ENCODE measurements at places on chromosomes 13 and 19.
A peak's percentile ranks its signal among the peaks of the same experiment; 100 is the strongest.

GRCh38 chr13:49444524-49445395 lies 686 bp downstream of the SETDB2 start:
- no peak for DNase-seq

DNA sequence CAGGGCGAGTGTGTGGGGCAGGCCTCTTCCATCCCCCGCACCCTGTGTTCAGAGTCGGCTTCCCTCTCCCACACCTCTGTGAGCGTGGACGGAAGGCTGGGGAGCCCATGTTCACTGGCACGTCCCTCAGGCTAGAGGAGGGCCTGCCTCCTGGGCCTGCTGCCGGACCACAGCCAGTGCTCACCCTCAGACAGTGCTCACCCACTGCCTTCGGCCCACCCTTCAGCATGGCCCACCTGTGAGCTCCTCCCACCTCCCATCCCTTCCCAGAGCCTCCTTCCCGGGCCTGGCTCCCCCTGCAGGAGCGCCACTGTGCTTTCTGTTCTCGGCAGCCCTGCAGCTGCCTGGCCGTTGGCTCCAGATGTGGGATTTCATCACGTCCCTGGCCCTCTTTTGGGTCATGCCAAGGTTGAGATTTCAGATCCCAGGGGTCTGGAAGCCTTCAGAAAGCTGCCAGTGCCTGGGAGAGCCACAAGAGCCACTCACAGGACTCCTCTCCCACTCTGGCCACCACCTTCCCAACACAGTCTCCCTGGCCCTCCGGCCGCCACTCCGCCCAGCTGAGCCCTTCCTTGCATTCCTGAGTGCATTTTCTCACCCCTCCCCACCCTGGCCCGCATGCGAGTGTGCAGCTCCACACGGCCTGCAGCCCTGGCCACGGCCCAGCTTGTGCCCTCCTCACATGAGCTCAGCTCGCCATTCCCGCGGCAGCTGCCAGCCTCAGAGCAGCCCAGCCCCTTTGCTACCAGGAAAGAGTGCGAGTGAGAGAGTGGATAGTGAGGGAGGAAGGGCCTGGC lies 25.3 kb downstream of the CAPN12 start:
- no peak for DNase-seq

- no peak for DNase-seq
Measured at GRCh38 chr19:2201473-2202148, 34.5 kb downstream of the PLEKHJ1 start.

GRCh38 chr13:113669231-113669754 lies 2.3 kb downstream of the GRK1 start:
- DNase-seq, result no peak

GRCh38 chr13:22369090-22369489 lies 698.2 kb downstream of the FGF9 start:
- no peak for DNase-seq

GRCh38 chr19:49654581-49654980 lies 11.1 kb downstream of the IRF3 start:
- DNase-seq, result no peak

GRCh38 chr19:33379151-33379829 lies 5.8 kb downstream of the CEBPG start:
- DNase-seq, result no peak

DNA sequence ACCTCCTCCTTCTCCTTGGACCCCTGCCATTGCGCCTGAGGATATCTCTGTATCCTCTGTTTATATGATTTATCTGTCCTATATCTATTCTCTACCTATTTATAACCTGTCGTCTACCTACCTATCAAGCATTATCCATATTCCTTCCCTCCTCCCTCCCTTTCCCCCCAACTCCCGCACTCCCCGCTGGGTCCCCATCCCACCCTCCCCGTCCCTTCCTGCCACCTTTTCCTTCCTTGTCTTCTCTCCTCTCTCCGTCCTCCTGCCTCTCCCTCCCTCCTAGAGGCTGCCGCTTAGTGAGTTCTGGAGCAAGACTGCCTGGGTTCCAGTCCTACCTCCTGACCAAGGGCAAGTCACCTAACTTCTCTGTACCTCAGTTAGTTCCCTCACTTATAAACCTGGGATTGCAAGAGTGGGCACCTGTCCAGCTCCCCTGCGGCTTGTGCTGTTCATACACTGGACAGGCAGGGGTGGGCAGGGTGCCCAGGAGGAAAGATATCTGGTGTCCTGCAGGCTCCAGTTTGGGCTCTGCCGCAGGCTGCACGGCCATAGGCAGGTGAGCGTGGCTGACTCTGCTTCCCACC lies 16.1 kb downstream of the TTYH1 start:
- no peak for DNase-seq

- no peak for DNase-seq
Measured at GRCh38 chr13:65414187-65414586, 1815.9 kb downstream of the PCDH9 start.

DNA sequence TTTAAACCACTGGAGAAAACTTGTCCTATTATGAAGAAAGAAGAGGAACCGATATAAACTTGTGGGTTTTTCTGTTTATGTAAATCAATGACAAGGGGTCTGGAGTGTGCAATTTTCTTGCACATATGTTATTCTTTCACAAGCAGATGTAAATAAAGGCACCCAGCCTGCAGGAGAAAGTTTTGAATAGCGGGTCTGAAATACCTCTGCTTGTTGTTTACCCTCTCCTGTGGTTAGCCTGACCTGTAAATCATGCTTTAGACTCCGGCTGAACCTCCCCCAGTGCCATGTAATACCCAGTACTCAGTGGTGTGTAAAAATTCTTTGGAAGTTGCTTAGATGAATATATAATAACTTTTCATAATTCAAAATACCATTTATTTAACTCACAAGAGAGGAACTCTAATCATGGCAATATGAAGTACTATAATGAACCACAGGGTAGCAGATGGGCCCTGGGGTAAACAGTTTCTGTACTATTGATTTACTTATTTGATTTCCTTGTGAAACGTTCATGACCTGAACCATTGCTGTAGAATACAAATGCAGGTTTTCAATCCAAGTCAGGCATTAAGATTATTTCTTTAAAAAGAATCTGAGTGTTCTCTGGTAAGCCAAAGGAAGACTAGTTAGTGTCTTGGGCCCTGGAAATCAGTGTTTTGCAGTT lies 245.1 kb downstream of the LMO7 start:
- DNase-seq, result no peak

DNA sequence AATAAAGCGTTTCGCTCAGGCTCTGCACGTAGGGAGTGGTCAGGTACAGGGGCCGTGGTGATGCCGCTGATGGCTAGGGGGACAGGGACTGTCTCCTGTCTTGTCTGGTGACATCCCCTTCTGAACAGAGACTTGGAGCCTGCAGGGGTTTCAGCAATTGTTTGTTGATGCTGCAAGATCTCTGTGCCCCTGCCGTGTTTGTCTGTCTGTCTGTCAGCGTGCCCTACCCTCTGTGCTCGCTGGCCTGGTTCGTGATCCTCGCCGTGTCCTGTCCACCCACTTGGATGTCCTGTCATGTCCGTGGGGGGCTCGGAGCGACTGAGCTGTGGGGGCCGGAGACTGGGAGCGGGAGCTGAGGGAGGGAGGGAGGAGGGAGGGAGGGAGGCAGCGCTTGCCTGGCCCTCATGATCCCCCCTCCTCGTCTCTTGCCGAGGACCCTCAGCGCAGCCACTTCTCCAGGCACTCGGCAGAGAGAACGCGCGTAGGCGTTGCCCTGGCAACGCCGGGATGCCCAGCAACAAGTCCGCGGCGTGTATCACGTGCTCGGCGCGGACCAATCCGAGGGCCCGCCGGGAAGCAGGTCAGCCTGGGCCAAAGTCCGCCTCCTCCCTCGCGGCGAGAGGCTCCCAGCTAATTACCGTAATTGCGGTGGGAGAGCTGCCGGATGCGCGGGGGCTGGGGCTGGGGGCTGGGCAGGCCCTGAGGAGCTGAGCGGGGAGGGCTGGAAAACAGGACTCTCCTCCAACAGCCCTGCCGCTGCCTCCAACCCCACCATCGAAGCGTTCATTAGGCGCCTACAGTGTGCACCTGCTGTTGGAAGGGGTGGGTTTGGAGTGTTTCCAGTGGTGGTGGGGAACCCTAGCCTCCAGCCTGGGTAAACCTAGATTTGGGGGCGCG lies 31.9 kb upstream of the FEM1A start:
- peak; percentile 21 for DNase-seq

DNA sequence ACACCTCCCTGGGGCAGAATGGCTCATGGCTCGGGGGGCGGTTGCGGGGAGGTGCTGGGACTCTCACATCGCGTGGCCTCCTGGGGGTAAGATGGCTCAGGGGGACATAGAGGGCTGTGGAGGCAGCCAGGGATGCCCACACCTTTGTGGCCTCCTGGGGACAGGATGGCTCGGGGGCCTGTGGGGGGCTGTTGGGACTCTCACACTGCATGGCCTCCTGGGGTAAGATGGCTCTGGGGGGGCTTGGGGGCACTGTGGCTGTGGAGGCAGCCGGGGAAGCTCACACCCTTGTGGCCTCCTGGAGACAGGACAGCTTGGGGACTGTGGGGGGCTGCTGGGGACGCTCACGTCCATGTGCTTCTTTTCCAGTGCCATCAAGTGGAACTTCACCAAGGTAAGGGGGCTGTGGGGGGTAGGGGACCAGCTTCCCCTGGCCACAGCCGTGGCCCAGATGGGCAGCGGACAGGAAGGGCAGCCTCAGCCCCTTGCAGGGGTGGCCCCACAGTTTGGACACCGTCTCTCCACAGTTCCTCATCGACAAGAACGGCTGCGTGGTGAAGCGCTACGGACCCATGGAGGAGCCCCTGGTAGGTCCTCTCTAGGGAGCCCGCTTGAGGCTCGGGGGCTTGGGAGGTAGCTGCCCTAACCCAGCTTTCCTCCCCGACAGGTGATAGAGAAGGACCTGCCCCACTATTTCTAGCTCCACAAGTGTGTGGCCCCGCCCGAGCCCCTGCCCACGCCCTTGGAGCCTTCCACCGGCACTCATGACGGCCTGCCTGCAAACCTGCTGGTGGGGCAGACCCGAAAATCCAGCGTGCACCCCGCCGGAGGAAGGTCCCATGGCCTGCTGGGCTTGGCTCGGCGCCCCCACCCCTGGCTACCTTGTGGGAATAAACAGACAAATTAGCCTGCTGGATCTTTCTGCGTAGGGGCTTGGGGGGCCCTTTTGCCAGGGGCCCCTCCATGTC lies 2.4 kb downstream of the GPX4 start:
- no peak for DNase-seq

All from AG04449 (cell line).